Fibroblast of skin of left biceps (primary cell): ENCODE measurements at places on chromosomes 12 and 14.

DNA sequence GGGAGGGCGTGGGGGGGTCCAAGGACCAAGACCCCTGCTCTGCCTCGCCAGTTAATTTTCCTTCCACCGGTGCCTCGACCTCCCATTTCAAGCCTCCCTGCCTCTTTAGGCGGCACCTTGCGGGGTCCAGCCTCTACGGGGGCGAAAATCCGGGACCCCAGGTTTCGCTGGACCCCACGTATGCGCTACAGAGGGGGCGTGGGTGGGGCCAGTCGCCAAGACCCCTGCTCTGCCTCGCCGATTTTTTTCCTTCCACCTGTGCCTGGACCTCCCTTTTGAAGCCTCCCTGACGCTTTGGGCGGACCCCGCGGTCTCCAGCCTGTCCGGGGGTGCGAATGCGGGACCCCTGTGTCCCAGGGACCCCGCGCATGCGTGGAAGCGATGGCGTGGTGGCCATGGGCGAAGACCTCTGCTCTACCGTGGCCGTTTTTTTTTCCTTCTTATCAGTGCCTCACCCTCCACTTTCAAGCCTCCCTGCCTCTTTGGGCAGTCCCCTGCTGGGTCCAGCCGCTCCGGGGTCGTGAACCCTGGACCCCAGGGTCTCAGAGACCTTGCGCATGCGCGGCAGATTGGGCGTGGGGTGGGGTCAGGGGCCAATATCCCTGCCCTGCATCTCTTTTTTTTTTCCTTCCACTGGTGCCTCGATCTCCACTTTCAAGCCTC, 324.2 kb downstream of the ALG10 start:
- no peak for DNase-seq

DNA sequence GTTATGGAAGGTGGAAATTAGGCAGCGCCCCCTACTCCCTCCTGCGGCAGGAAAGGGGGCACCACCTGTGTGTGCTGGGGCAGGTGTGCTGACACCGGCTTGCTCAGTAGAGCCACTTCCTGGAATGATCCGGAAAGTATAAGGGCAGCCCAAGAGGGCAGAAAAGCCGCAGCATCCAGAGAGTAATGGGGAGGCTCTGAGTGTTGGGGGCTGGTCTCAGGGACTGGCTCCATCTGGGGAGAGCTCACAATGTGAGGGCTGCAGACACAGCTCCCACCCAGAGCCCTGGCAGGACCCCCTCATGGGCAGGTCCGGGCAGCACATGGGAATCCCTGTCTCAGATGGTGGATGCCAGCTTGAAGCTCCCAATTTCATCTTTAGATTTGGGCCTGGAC, 187.6 kb upstream of the C14orf180 start:
- DNase-seq: no peak

DNA sequence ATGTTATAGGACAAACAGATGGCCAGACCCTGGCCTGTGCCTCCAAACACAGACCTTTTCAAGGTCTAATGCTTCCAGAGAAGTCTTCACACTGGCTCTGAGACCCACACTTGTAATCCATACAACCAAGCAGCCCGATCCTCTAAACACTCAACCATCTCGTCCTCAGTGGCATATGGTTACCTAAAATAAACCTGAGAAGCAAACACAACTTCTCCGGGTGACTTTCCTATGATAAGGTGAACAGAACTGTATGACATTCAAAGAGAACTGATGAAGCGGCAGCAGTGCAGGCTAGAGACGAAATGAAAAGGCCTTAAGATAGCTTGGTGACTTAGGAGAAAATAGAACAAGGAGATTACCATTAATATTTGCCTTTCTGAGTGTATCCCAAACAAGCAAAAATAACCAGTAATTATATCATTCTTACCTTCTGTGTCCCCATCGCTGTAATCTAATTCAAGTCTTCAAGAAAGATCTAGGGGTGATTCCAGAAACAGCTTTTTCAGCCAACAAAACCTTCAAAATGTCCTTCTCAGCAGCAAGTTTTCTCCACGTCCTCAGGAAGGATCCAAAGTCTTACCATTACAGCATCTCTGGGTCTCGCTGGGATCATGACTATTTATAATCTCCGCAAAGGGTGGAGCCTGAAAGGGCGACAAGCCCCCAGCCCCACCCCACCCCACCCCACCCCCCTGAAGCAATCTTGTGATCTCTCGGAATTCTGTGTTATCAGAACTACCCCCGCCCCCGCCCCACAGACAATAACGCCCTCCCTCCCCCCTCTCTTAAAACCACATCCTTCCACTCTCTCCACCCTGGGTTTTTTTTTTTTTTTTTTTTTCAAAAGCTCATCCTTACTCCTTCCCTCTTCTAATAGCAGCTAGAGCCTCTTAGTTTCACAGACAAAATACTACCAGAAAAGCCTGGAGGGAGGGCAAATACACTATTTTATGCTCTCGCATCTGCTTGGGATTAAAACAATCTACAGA, at the start of gene SLC2A3:
Gene SLC2A3 (minus strand): TSS at position 598 of the 992 bp plus-strand sequence. CDS start 153 bp downstream, at position 445.
- DNase-seq: peak; percentile 90

DNA sequence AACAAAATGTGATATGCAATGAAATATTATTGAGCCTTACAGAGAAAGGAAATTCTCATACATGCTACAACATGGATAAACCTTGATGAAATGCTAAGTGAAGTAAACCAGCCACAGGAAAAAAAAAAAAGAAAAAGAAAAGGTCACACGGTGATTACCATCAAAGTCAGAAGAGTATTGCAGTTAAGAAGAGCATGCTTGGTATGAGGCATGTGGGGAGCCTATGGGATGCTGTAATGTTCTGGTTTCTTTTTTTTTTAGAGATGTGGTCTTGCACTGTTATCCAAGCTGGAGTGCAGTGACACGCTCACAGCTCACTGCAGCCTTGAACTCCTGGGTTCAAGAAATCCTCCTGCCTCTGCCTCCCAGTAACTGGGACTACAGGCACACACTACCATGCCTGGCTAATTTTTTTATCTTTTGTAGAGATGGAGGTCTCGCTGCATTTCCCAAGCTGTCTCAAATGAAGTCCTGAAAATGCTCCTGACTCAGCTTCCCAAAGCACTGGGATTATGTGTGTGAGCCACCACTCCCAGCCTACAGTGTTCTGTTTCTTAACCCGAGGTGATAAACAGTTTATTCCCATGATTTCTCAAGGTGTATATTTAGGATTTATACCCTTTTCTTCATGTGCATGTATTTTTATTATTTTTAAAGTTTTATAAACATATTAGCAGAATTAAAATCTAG, 96.2 kb downstream of the SEC23A start:
- no peak for DNase-seq

- no peak for DNase-seq
Observed at GRCh38 chr14:21382886-21383847, 652 bp downstream of the SUPT16H start.

DNA sequence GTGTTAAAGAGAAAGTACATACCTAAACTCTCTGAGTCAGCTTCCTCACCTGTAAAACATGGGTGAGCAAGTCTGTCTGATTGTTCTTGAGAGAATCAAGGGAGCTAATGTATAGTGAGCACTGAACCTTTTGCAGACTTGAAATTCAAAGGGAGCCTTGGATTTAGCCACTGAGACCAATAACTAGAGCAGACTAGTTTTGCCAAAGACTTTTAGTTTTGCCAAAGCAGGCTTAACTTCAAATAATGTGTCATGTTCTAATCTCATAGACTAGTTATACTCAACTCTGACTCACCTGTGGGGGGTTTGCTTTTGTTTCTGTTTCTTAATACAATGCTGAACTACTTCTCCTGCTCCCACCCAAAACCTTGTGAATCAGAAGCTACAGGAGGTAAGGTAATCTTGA, 123.7 kb downstream of the SLC25A21 start:
- no peak for DNase-seq

DNA sequence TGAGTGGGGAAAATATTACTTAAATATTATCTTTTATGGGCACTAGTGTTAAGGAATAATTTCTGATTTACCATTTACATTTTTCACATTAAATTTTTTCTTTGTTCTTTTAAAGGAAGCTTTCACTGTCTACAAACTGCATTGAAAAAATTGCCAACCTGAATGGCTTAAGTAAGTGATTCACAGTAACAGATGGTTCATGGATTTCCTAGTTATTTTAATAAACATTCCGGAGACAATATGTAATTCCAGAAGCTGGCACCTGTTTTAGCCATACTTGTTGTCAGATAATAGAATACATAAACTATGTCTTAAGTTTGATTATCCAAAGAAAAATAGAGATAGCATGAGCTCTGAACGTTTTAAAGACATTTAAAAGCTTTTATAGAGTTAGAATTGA, 17.1 kb downstream of the DNAL1 start:
- DNase-seq: no peak

- DNase-seq: no peak
Observed at GRCh38 chr12:121787063-121788025, 6.1 kb downstream of the RHOF start.

- DNase-seq: peak; percentile 29
Observed at GRCh38 chr14:23186913-23187654, 3.6 kb upstream of the SLC7A8 start.

DNA sequence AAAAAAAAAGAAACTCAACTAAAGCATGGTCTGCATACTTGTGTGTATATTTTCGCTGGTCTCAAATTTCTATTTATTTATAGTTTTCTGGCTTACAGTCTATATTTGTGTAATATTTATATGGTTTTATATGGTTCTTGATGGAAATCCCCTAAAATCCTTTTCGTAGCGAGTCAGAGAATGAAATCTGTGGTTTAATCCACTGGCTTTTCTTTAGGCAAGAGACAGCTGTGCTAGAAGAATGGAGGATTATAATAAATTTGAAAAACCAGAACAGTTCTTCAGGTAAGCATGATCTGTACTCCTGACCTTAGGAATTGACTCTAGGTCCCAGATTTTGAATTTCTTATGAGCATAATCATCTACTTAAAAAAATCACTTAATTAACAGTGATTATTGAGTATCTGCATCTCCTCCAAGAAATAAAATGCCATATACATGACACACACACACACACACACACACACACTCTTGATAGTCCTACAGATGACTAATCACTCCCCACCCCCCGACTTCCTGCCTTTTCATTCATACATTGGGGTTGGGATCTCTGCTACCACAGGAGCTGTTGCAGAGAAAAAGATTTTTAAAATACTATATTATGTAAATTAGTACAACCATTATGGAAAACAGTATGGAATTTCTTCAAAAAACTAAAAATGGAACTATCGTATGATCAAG, 113.4 kb downstream of the CRADD start:
- peak; percentile 76 for DNase-seq

- DNase-seq: no peak
Observed at GRCh38 chr12:32053881-32054624, 52.6 kb upstream of the BICD1 start.

DNA sequence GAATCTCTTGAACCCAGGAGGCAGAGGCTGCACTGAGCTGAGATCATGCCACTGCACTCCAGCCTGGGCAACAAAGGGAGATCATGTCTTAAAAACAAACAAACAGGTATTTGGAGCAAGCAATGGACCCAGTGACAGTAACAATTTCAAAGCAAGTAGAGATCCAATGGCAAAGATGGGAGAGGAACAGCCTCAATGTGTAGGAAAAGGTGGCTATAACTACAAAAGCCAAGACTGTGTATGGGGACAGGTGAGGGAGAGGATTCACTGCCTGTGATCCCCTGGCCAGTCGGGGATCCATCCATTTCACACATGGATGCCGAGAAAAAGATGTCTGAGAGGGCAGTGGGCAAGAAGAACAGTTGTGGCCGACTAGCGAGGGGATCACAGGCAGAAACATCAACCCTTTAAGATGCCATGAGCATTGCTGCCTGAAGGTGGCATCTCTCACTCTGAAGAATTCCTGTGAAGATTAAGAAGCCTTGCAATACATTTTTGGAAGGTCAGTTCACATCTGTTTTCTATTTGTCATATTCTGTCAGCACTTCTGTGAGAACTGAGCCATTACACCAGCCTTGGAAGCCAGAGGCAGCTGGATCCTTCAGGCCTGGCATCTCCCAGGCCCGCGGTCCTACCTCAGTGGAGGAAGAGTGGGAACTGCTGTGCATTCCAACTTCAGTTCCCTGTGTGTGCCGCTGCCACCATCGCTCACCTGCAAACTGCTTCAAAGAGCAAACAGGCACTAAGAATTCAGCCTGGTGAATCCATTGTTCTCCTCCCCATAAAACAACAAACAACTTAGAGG, 54.5 kb upstream of the FRS2 start:
- peak; percentile 91 for DNase-seq

DNA sequence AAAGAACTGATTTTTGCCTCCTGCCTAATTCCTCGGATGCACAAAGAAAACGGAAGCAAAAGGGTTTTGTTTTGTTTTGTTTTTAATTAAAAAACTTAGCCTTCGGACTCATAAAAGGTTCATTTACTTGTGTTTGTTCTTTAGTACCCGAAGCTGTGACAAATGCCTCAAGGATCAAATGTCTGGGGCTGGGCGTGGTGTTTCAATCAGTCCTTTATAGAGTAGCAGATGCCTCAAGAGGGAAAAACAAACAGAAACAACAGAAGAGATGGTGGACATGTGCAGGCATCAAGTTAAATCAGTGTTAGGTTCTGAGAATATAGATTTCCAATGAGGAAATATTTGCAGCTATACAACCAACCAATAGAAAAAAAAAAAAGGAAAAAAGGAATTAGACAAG, 1.6 kb upstream of the WIF1 start:
- DNase-seq: no peak

- no peak for DNase-seq
Observed at GRCh38 chr12:80031229-80031628, 68.1 kb upstream of the OTOGL start.

DNA sequence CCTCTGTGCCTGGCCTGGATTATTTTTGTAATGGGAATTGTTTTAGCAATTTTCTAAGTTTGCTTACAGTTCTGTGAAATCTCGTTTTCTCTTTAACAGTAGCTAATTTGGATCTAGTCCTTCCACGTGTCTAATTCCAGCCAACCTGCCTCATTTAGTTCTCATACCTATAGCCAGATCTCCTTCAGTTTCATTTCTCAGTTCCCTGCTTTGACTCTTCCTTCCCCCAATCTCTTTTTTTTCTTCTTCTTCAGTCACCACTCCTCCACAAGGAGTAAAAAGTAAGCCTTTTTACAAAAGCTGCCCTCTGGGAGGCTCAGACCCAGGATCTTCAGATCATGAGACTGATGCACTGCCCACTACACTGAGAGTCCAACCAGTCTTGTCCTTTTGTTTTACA, 1.4 kb downstream of the THTPA start:
- DNase-seq: no peak

GRCh38 chr12:131088701-131089530, 135.2 kb downstream of the ADGRD1 start:
- DNase-seq: no peak

- DNase-seq: no peak
Observed at GRCh38 chr14:45140661-45141187, 5.0 kb downstream of the FANCM start.

DNA sequence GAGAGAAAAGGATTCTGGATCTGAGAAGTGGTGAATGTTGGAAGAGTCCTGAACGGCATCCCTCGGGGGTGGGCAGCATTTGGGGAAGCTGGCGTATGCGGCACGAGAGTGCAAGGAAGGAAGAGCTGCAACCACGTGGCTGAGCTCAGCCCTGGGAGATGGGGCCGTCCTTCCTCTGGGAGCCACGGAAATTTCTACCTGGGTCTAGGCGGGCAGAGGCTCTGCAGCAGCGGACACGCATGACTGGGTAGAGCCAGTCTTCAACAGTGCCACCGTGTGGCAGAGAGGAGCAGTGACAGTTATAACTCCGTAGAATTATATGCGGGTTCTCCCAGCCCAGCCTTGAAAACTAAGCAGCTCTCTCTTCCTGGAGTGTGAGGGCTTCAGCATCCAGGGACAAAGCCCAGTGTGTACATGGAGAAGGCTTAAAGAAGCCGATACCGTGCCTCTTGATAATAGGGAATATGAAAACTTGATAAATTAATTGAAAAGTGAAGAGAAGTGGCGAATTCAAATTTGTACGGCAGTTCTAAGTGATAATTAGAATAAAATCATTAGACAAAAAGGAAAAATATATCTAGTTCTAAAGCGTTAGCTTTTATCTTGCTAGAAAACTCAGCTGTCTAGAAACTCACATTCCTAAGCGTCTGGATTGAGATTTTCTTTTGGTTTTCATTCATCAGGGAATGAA, 82.9 kb upstream of the STXBP6 start:
- no peak for DNase-seq
